ENCODE measurements at places on chromosomes 12 and 14. TPM values are rescaled to one million over a fixed set of nuclear protein-coding genes. Genes with fewer than 3 reads are reported as not detected.

The SLC7A7 gene
- total RNA-seq = 0.61 TPM

The PTPRQ gene
- not detected for total RNA-seq

The B3GNT4 gene
- total RNA-seq = 0.29 TPM

The MDM1 gene
- total RNA-seq = 26.8 TPM

The IL22 gene
- 3.4 TPM for total RNA-seq

The KCNH3 gene
- total RNA-seq = 1.6 TPM

The SLC35F4 gene
- total RNA-seq = not detected

The FRS2 gene
- 13.1 TPM for total RNA-seq

The CLEC9A gene
- total RNA-seq = not detected

The KRT6B gene
- not detected for total RNA-seq

The OTX2 gene
- not detected for total RNA-seq

The TCL1A gene
- not detected for total RNA-seq

The PLEKHD1 gene
- not detected for total RNA-seq

The RHOJ gene
- not detected for total RNA-seq

The C1S gene
- total RNA-seq = 2.4 TPM

The ZNF385A gene
- 0.99 TPM for total RNA-seq

The HELB gene
- 20.5 TPM for total RNA-seq

The LRRK2 gene
- total RNA-seq = not detected

Data from activated T-helper 1 cell treated with anti-CD3 and anti-CD28 coated beads, Interleukin-12 subunit alpha, Interleukin-12 subunit beta, Interleukin-2, Interleukin-4 antibody, amounts not matched to agents 30 ng/mL and 10 ng/mL and 1 ng/mL, durations not matched to agents 14 hours and 24 hours and 36 hours (primary cell).